ENCODE measurements at places on chromosomes 7 and 10.
A peak's percentile ranks its signal among the peaks of the same experiment; 100 is the strongest.

DNA sequence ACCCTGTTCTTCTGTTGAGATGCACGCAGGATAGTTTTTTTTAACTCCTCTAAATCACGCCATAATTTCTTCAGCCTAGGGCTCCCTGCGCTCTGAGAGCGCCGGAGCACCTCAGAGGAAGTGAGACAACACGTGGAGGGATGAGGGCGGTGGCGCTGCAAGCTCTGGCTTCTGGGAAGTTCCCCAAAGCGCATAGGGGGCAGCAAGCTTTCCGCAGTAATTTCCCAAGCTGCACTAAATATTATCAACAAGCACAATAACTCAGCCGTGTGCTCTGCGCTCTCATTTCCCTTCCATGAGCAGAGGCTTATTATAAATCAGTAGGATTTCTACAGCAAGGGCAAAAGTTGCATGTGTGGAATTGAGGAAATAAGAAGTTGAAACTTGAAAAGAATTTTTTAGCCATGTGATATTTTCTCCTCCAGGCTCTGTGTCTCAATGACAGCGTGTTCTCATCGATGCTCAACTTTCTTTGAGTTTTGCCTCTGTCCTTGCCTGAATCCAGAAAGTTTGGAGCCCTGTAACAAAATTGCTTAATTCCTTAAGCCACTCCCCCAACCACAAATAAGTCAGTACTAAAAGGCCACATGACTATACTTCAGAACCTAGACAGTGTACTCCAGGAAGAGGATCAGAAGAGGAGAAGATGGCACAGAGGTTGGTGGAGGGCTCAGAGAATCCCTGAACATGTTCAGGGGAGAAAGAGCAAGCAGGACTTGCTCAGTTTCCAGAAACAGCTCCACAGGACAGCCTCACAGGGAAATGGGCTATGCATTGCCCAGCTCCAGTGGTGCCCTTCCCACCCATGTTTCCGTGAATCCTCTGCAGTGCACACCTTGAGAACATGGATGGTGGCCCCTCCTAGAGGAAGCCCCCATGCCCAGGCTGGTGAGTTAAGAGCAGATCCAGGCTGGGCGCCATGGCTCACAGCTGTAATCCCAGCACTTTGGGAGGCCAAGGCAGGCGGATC, 221.5 kb upstream of the GHITM start:
- peak; percentile 90 for DNase-seq

DNA sequence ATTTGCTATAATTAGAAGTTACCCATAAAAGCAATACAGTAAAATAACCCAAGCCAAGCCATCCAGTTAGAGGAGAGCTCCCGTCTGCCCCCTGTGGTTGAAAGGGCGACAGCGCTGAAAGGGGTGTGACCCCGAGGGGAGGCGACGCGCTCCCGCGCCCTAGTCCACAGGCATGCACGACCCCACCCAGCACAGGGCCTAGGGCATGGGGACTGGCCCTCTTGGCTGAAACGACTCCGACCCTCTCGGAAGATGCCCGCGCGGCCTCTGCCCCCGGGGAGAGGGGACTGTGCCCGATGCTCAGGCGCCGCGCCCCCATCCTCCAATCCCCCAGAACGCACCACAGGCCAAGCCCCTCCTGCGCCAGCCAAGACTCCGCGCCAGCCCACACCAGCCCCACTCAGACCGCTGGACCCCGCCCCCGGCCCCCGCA, 64.0 kb downstream of the CSGALNACT2 start:
- peak; percentile 28 for DNase-seq

DNA sequence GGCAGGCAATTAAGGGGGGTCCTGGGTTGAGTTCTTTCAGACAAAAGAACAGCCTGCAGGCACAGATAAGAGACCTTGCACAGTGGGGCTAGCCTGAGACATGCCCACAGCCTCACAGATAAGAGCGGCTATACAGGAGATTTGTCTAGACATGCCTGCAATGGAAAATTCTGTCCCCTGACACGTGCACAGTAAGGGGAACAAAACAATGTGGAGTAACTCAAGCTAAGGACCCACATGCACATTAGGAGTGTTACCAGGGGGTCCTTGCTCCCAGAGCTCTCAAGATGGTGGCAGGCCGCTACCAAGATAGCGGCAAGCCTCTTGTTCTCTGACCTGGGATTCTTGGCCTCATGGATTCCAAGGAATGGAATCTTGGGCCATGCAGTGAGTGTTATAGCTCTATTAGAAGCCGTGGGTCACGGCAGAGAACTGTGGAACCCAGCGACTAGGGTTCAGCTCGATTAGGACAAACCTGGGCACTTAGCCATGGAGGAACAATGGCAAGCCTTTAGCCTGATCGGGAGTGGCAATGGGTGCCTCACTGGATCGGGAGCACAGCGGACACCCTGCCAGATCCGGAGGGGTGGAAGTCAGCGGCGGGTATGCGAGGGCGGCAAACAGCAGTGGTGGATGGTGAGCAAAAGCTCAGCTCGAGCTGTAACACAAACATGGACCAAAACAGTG, 196.9 kb downstream of the CCSER2 start:
- DNase-seq = no peak

DNA sequence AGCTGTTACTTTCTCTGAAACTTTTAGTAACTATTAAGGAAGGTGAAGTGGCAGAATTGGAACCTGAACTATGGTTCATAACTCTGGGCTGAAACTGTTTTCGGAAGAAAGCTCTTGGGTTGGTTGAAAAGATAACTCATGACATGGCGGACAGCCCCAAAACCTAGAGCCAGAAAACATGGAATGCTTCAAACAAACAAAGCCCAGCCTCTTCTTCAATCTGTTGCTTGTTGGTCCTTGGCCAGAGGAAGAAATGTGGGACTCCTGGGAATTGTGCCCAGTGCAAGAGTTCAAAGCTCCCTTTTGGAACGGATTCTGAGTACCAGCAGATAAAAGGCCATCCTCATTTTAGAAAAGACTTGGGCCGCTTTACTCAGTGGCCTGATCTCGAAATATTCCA, 52.9 kb upstream of the CACNB2 start:
- no peak for DNase-seq

- DNase-seq = no peak
These were observed 147.3 kb upstream of the PDE1C start for GRCh38 chr7:32217341-32218153.

DNA sequence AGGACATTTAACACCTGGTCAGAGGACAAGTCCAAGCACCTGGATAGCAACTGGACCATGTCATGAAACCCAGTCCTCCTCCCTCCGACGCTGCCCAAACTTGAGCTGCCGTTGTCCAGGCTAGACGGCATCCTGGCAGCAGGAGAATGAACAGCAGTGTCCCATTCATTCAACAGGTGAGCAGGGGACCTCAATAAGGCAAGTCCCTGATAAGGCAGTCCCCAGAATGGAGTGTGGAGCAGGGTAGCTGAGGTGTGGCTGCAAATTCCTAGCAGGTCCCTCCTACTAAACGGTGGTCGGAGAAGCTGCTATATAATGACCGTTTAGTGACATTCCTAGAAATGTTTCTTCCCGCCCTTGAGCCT, 169.8 kb downstream of the PRKAG2 start:
- no peak for DNase-seq

GRCh38 chr10:116857156-116857555, 7.9 kb downstream of the ENO4 start:
- no peak for DNase-seq

DNA sequence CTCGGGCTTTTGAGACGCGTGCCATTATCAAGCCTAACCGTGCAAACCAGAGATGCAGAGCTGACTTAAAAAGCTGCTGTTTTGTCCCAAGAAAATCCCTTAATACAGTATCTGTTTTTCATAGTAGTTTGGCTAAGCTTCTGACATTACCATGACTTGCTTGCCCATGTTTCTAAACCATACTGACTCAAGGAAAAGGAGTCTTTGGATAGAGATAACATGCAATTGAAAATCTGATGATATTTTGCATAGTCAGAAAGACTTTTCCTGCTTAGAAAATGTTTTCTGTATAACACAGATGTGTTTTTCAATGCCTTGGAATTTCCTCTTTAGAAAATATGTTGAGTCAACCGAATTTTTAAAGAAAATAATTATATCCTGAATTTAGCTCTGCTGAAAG, 21.5 kb upstream of the AKR1E2 start:
- no peak for DNase-seq

GRCh38 chr10:131436458-131436857, 124.9 kb upstream of the TCERG1L start:
- DNase-seq = no peak

GRCh38 chr10:28396331-28396730, 93.5 kb upstream of the MPP7 start:
- DNase-seq = no peak

- DNase-seq = no peak
These were observed 11.6 kb upstream of the LIPF start for GRCh38 chr10:88652616-88653015.

GRCh38 chr10:112687647-112688046, 240.6 kb downstream of the VTI1A start:
- peak; percentile 6 for DNase-seq

DNA sequence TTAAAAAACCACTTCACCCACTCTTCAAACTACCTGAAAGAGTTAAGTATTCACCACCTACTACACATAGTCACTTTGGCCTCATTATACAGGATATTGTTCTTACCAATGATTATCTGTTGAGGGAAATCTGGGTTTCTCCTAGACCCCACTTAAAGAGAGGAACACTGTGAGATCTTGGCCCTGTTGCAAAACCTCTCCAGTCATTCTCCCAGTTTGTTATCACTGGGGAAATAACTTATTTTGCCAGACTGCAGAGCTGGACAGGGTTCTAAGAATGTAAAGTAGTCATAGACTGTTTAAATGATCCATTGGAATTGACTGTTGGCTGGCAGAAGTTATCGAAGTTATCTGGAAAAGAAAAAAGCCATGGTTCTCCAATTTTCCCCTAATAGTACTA, 143.8 kb downstream of the HGF start:
- no peak for DNase-seq

DNA sequence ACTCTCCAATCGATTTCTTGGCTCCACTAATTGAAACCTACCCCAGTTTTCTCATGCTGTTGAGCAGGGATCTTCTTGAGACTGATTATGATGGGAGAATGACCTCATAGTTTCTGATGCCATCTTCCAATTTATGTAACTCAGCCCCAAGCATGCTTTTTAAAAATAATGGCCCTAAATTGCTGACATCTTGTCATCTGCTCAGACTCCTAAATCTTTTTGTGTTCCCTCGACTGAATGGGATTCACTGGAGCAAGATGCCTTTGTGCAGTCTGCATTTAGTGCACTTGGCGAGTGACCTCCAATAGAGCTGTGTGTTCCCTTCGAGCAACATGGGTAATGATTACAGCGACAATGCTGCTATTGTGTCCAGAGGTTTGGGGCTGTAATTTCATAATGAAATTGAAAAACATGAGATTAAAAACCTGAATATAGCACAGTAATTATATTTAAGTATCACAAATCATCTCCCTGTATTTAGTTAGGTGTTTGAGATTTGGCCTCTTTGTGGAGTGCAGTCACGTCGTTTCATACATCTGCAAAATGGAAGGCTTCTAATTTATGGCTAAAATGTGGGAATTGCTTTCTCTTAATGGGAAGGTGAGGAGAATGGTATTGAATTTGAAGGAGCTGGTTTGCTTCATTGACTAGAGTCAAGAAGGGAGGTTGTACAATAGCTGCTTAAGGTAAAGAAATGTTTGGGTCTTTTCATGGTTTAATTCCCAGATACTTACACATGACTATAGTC, 192.9 kb downstream of the AUTS2 start:
- no peak for DNase-seq

DNA sequence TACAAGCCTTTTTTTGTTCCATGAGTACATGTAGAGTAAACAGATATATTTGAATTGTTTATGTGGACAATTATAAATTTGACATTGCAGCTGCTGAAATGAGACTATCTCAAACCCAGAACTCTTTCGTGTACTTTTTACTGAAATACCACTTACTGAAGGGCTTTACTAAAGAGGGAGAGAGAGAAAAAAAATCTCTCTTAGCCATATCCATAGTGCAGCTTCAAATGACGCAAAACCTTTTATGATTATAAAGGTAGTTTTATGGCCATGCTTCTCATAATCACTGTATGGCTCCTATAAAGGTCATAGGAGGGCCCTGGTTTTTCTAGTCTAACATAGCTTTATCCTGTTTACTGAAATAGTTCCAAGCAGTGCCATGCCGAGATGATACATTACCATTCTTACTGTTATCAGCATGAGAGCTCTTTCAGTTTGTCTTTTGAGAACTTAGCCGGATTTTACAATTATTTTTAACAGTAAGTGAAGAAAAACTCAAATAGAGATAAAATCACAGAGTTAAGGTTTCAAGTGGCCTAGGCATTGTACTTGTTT, 35.1 kb downstream of the KCND2 start:
- no peak for DNase-seq

GRCh38 chr7:35652124-35652523, 42.8 kb downstream of the HERPUD2 start:
- DNase-seq = no peak

DNA sequence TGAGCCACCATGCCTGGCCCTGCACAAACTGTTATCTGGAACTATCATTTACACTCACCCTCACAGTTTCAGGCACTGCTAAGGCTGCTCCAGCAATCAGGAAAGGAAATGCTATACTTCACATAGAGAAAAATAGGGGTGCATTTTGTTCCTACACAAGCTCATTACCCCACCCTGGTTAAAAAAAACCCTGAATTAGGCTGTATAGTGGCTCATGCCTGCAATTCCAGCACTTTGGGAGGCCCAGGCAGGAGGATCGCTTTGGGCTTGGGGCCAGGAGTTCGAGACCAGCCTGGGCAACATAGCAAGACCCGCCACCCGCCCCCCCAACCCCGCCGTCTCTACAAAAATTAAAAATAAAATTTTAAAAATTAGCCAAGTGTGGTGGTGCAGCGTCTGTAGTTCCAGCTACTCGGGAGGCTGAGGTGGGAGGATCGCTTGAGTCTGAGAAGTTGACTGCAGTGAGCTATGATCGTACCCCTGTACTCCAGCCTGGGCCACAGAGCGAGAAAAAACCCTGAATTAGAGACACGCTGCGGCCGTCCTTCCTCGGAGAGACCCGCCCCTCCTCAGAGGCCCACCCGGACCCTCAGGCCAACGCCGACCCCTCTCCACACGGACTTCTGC, 539 bp downstream of the PTCD1 start:
- DNase-seq = no peak

DNA sequence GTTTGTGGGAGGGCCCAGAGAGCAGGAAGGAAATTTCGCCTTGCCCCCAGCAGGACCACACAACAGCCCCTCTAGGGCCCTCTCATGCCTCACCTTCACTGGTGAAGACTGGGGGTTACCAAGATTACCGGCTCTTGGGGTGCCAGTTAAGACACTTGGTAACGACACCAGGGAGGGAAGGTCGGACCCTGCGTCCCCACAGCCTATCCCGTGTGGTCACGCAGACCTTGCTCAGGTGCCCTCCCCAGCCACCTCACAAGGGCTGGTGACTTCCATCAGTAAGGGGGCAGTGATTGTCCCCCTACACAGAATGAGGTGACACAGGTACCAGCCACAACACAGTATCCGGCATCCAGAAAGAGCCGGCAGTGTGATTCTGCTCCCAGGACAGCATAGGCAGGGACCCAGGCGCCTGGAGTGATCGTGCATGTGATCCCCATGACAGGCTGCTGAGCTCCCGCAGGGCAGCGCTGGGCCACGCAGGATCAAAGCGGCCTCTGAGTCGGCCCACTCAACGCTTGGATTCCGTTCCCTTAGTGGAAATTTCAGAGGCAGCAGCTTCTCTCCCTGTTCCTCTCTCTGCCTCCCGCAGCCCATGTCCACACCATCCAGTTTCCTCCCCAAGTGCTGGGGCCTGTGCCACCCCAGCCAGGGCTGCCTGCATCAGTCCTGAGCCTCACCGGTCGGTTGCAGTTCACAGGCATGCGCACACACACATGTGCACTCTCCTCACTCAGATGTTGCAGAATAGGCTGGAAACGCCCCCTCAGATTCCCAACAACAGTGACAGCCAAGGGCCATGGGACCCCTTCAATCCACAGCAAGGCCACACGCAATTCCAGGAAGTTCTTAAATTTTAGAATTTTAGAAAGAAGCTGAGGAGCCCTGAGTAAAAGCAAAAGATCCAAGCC, 35.8 kb downstream of the CAMK2B start:
- no peak for DNase-seq

Measured in NB4 (cell line).